ENCODE measurements at places on chromosomes 11 and 22.

GRCh38 chr11:1401656-1402221 is 12.0 kb downstream of the BRSK2 start:
- peak; percentile 70 for DNase-seq

- no peak for DNase-seq
Measured at GRCh38 chr22:31275018-31275417, 17.3 kb downstream of the PIK3IP1 start.

DNA sequence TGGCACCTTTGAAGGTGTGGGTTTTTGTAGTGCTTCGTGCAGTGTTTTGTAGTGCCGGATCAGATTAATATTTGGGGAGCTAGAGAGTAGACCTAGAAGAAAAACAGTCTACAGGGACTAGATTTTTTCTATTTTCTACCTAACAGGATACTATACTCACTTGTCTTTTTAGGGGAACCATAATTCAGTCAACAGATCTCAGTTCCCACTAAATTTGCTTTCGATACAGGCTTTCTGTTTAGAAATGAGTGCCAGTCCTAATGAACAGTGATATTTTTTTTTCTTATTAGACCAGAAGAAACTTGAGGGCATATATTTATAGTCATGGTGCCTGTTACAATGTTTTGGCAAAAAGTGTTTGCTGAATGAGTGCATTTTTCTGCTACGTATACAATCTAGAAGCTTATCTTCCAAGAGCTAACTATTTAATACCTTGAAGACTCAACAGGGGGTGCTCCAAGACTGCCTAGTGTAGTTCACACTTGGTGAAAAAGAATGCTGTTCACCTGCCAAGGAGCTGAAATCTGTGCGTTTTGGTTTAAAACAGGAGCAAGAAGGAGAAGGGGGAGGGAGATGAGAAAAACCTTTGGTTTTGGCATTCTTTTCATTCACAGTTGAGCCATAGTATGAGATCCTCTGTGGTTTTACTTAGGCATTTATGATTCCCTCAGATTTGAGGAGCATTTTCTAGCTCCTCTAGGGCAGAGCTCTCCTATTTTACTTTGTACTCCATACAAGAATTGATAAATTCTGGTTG is 44.9 kb upstream of the VSTM5 start:
- DNase-seq, result no peak

DNA sequence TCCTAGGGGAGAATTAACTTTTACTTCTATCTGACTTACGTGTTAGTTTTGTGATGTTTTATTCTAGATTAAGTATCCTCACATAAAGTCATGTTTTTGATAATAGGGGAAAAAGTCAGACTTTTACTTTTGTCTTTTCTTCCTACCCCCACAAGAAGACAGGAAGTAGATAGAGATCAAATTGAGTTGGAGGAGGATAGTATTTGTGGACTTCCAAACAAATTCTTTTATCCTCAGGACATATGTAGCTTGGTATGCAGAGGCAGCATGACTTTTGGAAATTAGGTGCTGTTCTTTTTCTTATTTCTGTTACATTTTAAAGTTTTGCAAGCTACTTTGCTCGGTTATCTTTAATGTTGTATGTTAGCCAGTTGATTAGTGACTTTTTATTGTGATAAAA is 61.4 kb downstream of the MTMR3 start:
- DNase-seq, result no peak

- no peak for DNase-seq
Measured at GRCh38 chr11:27722117-27722952, 22.1 kb upstream of the BDNF start.

GRCh38 chr11:613369-613968 is 2.3 kb downstream of the IRF7 start:
- peak; percentile 73 for DNase-seq

DNA sequence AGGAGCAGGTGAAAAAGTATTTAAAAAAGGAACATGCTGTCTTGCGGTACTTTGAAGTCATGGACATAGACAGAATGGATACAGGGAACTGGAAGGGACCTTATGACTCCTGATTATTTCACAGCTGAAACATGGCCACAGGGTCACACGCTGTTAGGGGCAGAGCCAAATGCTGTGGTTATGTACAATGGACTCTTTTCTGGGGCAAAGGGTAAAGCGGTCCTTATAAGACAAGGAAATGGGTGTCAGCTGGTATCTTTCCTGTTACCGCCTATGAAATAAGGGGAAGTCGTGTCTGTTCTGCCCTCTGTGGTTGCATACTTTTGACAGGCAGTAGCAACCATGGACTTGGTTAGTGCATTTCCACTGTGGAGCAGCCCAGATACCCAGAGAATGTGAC is 12.8 kb upstream of the ST14 start:
- DNase-seq, result no peak

GRCh38 chr22:23775779-23776375 is 3.2 kb downstream of the MMP11 start:
- DNase-seq, result no peak

DNA sequence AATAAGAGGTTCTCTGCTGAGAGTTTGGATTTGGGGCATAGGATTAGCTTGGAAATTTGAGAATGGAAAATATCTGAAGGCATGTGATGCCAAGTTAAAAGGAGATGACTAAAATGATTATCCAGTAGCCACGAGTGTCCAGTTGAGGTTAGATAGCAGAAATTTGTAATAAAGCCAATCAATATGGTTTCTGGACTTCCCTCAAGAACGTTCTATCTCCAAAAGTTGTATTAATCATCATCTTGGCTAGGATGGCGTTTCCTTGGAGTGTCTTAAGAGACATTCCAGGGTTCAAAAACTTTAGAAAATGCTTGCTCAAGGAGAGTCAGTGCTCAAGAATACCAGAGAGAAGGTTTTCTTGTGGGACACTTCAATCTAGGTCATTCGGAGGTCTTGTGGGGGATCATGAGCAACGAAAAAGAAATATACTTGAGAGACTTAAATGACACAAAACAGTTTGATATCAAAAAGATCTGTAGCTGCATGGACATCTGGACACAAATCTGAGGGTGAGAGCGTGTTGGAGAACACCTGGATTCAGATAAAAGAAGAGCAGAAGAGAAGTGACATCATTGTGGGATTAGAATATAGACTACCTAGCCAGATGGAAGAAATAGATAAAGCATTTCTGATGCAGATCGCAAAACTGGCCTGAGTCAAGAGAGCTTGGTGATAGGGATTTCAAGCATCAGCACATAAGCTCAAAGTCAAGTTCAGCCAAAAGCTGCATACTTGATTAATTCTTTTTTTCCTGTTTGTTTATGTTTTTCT is 97.7 kb downstream of the ARFGAP2 start:
- DNase-seq, result no peak

- DNase-seq, result no peak
Measured at GRCh38 chr22:18000441-18001039, 23.8 kb downstream of the MICAL3 start.

DNA sequence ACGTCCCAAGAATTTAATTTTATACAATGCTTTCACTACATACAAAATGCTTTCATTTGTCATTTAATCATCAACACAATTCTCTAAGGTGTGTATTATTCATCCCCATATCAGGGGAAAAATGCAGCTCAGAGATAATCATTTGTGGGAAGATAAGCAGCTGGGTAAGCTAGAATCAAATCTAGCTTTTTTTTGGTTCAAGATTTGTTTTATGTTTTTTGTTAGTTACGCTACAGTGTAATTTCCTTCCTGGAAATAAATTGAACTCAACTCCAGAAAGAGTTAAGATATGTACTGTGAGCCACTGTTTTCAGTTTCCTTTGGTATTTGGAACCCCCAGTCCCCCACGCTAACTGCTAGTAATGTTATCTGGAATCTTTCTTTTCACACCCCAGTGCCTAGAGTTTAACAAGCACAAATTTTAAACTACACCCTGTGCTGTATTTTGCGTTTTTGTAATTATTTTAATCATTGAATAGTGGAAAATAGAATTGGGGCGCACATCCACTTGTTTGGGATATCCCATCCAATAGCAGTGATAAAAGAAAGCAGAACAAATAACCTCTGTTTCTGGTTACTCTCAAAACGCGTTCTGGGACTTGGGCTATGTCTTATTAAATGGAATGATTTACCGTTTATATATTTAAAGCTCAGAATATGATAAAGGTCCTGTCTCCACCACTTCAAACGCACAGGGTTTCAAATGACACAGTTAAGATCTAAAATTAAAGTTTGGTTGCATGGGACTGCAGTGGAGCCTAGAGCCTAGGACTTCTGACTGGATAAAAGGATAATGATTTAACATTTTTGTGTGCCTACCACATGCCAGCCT is 2.1 kb upstream of the HSPA8 start:
- no peak for DNase-seq

GRCh38 chr22:25900880-25901279 is 158.9 kb downstream of the MYO18B start:
- peak; percentile 32 for DNase-seq

GRCh38 chr11:44564166-44564565 is 1.3 kb upstream of the CD82 start:
- no peak for DNase-seq

GRCh38 chr11:77287136-77287535 is 14.3 kb downstream of the GDPD4 start:
- no peak for DNase-seq

DNA sequence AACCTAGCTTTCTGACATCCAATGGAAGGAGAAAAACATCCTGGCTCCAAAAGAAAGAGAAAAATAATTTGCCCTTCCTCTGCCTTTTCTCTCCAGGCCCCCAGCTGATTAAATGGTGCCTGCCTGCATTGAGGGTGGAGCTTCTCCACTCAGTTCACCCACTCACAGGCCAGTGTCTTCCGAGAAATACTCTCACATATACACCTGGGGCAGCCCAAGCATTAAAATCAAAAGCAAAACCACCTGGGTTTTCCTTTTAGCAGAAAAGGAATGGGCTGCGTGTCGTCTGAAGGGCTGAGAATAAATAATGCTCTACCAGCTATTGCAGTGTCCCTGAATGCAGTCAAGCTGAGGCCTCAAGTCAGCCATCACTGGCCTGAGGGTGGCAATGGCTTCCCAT is 1143.8 kb upstream of the TENM4 start:
- DNase-seq, result no peak

- no peak for DNase-seq
Measured at GRCh38 chr11:114610984-114611944, 15.7 kb upstream of the NXPE4 start.

DNA sequence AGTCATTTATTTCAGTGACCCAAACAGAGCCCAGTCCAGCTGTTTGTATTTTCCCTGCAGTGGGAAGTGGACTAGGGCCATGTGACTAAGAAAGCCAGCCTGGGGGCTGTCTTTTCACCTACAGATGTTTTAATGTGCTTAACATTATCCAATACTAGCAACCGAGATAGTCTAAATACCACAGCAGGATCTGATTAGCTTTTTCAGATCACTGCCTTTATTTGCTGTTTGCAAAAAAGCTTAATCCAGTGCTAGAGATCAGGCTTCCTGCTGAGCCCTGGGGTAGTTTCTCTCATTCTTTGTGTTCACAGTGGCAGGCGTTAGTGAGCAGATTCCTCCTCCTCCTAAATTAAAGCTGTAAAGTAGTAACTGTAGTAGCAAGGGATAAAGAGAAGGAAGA is 35.0 kb downstream of the ZC3H12C start:
- no peak for DNase-seq

DNA sequence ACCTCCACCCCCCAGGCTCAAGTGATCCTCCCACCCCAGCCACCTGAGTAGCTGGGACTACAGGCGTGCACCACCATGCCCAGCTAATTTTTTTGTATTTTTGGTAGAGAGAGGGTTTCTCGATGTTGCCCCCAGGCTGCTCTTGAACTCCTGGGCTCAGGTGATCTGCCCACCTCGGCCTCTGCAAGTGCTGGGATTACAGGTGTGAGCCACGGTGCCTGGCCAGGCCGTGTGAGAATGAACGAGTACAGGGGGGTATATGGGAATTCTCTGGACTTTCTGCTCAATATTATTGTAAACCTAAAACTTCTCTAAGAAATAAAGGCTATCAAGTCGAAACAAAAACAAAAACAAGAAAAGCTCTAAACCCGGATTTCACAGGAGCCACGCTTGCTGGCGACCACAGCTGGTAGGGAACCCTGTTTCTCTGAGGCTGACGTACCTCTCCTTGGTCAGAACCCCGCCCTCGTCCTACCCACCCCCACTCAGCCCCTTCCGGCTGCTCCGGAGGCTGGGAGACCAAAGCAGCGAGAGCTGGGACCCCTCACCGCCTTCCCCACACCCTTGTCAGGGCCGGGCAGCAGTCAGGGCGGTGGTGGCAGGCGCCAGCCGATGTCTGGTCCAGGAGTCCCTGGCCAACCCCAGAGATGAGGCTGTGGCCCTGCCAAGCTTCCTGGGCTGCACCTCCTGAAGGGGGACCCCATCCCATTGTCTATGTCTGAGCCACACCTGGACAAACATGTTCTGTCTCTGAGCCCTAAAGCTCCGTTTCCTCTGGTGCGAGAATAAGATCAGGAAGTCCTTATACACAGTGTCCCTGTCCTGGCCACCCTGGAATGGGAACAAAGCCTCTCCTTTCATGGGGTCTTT is 52.1 kb downstream of the LINC01488 start:
- no peak for DNase-seq

DNA sequence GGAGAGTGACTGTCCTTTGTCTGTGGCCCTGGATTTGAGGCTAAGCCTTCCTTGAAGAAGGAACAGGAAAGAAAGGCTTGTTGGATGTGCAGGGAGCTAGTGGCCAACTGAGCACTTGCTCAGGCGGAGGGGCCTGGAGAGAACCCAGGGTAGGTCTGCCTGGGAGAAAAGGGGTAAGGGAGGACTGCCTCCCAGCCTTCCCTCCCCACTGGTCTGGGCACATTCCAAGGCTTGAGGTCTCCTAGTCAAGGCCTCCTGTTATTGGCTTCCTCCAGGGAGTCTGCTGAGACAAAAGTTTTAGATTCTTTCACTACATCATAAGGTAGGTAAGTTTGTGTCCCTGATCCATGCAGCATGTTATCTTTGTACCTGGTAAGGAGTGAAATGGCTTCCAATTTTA is 15.2 kb downstream of the KCNQ1OT1 start:
- DNase-seq, result no peak

All from heart left ventricle (tissue), 16 donors.